Cardiac fibroblast (primary cell): ENCODE measurements at places on chromosomes 12 and 14.
A peak's percentile ranks its signal among the peaks of the same experiment; 100 is the strongest.

GRCh38 chr14:28373721-28374120 lies 392.9 kb upstream of the FOXG1 start:
- DNase-seq: no peak

DNA sequence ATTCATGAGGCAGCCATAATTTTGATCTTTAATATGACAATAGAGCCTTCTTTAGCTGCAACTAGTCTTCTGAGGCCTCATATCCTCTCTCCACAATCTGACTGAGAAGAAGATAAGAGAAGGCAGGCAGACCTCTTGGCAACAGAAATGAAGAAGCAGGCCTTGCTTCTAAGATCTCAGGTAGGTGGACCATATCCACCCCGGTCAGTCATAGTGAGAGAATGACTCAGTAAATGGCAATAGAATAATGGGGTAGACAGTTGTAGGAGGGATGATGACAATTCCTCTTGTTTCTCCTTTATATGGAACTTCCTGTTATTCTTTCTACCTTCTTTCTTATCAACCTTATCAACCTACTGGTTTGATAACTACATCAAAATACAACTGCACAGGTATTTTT lies 246.7 kb upstream of the G2E3 start:
- DNase-seq: no peak

- no peak for DNase-seq
These were observed 17.1 kb downstream of the PDZRN4 start for GRCh38 chr12:41205070-41205709.

GRCh38 chr14:36515105-36515593 lies 4.9 kb downstream of the NKX2-1 start:
- no peak for DNase-seq

GRCh38 chr12:29287622-29288021 lies 93.3 kb downstream of the ERGIC2 start:
- no peak for DNase-seq

- no peak for DNase-seq
These were observed 739.2 kb downstream of the VRK1 start for GRCh38 chr14:97536421-97536820.

GRCh38 chr12:97555547-97556187 lies 93.1 kb downstream of the RMST start:
- no peak for DNase-seq

- DNase-seq: peak; percentile 37
These were observed 17.0 kb downstream of the FGD6 start for GRCh38 chr12:95200128-95200894.

DNA sequence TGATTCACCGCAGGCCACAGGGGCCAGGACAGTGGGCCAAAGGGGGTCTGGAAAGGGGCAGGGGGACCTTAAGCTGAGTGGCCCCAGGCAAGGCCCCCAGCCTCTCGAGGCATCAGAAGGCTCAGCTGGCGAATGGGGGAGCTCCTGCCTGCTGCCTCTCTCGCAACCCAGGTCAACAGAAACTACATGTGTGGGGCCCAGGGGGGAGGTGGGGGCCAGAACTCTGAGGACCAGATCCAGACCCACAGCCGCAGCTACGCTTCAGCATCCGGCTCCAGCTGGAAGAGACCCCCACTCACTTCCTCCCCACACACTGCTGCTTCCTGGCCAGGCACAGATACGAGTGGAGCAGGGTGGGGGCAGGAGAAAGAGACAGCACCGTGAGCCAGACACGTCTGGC lies 46.5 kb downstream of the NCOR2 start:
- DNase-seq: no peak

- no peak for DNase-seq
These were observed 596.8 kb downstream of the SOX5 start for GRCh38 chr12:23352670-23353069.

DNA sequence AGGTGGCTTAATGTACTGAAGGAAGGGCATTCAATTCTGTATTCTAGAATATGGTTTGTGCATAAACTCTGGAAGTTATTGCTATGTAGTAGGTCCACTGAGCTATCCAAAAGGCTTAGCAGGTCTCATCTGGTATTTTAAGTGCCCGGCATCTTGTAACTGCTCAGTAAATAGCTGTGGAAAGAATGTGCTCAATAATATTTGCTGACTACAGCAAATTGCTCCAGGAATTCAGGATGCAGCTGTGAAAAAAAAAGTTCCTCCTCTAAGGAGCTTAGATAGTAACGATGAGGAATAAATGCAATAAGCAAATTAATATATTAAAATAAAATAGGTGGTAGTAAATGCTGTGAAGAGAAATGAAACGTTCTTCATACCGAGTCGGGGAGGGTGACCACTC lies 857.1 kb downstream of the AACS start:
- no peak for DNase-seq

DNA sequence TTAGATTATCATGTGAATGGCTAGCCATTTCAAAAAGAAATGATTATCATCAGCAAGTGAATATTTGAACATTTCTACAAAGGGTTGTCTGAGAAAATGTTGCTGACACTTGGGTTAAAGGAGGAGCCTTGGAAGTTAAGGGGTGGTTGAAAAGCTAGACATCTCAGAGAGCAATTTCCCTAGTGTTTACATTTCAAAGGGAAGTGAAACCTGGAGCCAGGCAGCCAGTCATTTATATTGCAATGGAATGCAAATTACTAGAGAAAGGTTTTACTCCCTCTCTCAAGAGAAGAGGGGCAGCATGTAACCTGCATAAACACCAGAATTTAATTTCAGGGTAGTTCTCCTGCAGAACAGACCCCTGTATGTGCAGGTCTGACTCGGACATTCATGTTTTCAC lies 279.0 kb downstream of the SLC16A7 start:
- no peak for DNase-seq

GRCh38 chr12:100752841-100753240 lies 41.7 kb upstream of the ANO4 start:
- peak; percentile 16 for DNase-seq

GRCh38 chr12:26286186-26286585 lies 90.8 kb downstream of the SSPN start:
- no peak for DNase-seq

DNA sequence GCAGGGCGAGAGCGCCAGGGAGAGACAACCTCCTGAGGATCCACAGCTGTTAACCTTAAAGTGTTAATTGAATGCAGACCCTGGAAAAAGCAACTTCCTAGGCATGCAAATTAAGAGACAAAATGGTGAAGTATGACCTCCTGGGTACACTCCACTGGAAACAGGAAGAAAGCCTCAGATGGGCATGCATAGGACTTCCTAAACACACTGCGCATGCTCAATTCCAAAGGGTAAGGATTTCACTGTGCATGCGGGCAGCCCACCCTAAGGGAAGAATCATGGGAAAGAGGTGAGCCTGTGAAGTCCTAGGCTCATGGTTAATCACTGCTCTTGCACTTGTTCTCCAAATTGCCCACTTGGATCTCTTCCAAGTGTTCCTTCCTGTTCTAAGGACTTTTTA lies 80.5 kb upstream of the CAPRIN2 start:
- DNase-seq: no peak

DNA sequence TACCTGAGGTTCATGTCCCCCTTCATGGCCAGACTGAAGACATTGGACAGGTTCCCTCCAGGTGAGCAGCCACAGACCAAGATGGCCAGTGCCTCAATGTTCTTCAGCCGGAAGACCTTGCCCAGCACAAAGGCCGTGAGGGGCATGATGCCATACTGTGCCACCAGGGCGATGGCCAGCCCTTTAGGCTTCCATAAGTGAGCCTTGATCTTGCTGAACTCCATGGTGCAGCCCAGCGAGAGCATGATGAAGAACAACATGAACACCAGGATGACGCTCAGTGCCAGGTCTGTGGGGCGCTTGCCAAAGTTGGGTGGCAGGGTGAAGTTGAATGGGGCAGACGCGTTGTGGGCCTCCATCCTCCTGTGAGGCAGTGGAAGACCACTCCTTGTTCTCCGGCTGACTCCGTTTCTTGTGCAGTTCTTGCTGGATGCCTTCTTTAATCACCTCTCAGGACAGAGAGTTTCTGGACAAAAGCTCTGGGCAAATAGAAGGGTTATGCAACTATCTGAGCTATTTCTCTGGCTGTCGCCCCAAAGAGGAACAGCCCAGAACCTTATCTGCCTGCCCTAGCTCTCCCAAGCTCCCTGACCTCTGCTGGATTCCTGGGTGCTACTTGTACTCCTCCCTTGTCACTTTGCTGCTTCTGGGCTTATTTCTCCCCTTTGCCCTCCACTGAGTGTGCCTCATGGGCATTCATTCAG lies at the start of gene SLC10A1:
SLC10A1 (minus strand) TSS at position 445 of the 704 bp plus-strand sequence; CDS start at position 359, 86 bp downstream.
- DNase-seq: peak; percentile 38

GRCh38 chr14:45065540-45065939 lies 18.4 kb upstream of the PRPF39 start:
- DNase-seq: no peak

GRCh38 chr12:13390381-13390861 lies 193.9 kb downstream of the EMP1 start:
- peak; percentile 58 for DNase-seq

GRCh38 chr14:79077096-79077495 lies 906.9 kb downstream of the NRXN3 start:
- no peak for DNase-seq

- DNase-seq: no peak
These were observed 24.8 kb upstream of the TEAD4 start for GRCh38 chr12:2934371-2934770.

- DNase-seq: no peak
These were observed 71.4 kb downstream of the RBM19 start for GRCh38 chr12:113894697-113895096.

- no peak for DNase-seq
These were observed 21.0 kb downstream of the CHST11 start for GRCh38 chr12:104477510-104478390.

DNA sequence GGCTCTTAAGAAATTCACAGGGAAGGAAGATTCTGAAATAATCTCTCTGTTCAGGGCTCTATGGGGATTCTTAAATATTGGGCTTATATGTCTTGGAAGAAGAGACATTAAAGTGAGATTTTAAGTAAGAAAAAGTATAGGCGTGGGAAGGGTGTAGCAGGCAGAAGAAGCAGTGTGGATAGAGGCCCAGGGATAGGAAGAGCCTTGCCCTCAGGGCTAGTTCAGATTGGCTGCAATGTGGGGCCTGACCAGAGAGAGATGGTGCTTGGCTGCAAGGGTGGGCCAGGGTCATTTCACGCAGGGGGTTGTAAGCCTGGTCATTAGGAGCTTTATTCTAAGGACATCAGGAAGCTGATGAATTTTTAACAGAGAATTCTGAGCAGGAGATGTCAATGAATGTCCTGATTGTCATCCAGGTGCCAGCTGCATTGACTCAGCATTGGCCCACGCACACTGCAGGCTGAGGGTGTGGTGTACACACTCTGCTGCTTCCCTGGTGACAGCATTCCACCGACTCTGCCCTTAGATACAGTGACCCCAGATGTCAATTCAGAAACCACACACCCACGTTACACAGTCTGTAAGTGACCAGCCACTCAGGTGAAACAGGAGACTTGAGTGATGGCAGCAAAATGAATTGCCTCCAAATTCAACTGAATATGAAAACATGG lies 582.5 kb downstream of the NRXN3 start:
- DNase-seq: no peak

- no peak for DNase-seq
These were observed 14.1 kb downstream of the ZNF219 start for GRCh38 chr14:21084396-21084795.

DNA sequence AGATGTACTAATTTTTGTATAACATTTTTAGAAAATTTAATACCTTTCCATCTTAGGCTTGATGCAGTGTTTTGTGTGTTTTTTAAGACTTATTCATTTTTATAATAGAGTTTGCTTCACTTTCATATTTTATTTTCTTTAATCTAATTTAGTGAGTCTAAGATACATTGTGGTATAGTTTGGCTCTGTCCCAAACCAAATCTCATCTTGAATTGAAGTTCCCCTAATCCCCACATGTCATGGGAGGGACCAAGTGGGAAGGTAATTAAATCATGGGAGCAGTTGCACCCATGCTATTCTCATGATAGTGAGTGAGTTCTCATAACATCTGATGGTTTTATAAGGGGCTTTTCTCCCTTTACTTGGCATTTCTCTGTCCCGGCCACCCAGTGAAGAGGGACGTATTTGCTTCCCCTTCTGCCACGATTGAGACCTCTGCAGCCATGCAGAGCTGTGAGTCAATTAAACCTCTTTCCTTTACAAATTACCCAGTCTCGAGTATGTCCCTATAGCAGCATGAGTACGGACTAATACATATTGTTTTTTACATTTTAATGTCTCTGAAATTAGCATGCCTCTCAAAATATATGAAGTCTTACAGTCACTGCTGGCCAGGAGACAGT lies 34.9 kb downstream of the GABARAPL1 start:
- DNase-seq: no peak

GRCh38 chr12:59823567-59823966 lies 227.7 kb downstream of the SLC16A7 start:
- DNase-seq: peak; percentile 18

GRCh38 chr12:31018790-31019505 lies 54.7 kb upstream of the DDX11 start:
- no peak for DNase-seq

DNA sequence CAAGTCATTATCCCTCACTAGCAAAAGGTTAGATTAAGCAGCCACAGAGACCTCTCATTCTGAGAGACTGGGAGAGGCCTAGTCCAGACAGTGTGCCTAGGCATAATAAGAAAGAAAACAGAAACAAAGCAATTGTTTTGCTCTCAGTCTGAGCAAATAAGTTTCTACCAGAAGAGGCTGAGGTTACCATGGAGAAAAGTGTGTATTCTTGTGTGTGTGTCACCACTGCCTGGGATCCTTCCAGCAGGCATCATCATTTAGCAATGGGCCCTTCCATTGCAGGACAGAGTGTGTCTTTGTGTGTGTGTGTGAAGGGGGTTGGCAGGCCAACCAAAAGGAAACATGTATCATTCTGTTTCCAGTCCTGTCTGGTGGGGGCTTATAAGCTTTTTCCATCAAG lies 3.7 kb downstream of the EFS start:
- DNase-seq: peak; percentile 64

- DNase-seq: peak; percentile 48
These were observed 69.3 kb downstream of the ELK3 start for GRCh38 chr12:96263449-96263902.

- no peak for DNase-seq
These were observed 75.6 kb upstream of the USP44 start for GRCh38 chr12:95626854-95627253.

DNA sequence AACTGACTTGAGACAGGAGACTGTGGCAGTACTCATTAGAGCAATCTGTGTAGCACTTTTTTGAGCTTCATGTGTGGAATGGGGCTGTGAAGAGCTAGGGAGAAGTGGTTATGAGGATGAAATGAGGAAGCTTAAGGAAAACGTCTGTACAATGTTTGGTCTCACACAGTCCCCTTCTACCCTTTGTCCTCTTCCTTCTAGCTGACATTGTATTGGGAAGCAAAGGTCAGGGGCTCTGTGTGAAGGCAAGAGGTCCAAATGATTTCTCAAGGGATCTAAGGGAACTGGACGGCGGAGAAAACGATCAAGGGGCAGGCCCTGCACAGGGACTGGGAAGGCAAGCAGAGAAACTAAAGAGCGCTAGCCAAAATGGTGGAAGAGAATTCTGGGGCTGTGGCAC lies 13.1 kb upstream of the CIPC start:
- DNase-seq: no peak

DNA sequence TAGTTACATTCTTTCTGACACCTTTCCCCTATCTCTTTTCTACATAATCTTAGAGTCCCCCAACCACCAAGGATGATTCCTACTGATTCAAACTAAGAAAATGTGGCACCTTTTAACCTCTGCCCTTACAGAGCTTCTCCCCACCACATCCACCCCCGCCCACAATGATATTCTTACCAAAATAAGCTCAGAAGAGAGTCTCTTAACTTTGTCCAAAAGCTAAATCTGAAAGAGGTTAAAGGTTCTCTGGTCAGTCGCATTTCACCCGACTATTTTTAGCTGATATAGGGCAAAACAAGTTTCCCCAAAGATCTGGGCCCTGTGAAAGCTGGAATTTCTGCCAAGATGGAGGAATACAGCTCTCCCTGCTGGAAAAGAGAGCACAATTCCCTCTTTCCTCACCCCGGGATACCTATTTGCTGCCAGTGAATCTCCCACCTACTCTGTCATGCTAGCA lies 128.6 kb downstream of the ZFP36L1 start:
- no peak for DNase-seq
